ENCODE measurements at places on chromosomes 13 and 19.

GRCh38 chr13:100515410-100515800 lies 73.2 kb downstream of the GGACT start:
- DNase-seq, result no peak

GRCh38 chr13:28728642-28729041 lies 9.9 kb upstream of the SLC46A3 start:
- DNase-seq, result no peak

DNA sequence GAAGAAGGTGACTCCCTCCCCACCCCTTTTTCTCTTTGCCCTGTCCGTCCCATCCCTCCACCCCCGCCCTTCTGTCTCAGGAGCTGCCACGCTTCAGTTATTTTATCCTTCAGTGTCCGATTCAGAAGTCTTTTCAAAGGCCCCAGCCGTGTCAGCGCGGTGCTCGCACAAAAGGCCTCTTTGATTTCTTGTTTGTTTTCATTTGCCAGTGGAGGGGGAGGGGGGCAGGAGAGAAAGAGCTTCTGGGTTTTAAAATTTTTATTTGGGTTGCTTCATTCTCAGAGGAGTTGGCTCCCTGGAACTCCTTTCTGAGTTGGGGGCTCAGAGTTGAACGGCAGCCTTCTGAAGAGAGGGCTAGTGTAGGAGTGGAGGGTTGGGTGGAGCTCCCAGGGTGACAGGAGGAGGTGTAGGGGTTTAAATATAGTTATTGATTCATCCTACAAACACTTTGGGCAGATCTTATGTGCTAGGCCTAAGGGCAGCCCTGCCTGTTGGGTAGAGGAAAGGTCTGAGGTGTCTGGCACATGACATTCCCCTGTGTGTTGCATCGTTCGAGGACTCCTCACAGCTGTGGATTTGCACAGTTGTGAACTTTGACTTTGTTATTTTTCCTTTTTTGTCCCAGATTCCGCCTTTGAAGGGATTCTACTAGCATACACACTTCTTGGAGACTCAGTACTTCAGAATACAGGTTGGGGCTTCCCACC lies 36.8 kb downstream of the NFIX start:
- DNase-seq, result no peak

DNA sequence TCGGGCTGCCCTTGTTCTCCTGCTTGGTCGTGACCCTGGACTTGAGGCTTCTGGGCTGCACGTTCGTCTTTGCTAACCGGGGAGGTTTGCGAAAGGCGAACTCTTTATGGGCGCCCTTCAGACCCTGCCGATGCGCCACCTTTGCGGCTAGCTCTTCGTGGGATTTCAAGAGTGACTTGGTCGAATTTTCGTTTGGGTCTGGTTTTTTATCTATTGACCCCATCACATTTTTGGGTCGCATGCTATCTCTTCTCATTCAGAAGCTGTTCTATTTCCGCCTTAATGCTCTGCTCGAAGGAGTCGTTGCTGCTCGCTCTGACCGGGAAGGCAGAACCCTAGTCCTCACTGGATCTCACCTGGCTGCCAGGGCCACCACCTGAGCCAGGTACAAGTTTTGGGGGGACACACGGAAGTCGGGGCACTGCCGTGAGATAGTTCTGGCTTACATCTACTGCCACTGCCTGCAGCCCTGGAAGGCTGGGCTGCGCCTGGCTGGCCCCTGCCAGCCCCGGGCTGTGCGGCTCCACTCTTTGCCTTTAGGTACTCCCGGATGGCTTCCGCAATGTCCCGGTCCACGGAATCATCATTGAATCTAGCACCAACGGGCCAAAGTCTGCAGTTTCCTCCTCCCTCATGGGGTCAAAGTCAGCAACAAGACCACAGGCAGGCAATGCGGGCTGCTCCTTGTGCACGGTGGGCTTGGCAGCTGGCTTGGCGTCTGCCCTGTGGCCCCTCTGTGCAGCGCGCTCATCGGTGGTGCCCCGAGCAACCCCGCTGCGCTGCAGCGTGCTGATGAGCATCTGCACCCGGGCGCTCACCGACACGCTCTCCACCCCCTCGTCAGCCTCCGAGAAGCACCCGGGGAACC lies 16.2 kb downstream of the RB1 start:
- DNase-seq, result no peak

DNA sequence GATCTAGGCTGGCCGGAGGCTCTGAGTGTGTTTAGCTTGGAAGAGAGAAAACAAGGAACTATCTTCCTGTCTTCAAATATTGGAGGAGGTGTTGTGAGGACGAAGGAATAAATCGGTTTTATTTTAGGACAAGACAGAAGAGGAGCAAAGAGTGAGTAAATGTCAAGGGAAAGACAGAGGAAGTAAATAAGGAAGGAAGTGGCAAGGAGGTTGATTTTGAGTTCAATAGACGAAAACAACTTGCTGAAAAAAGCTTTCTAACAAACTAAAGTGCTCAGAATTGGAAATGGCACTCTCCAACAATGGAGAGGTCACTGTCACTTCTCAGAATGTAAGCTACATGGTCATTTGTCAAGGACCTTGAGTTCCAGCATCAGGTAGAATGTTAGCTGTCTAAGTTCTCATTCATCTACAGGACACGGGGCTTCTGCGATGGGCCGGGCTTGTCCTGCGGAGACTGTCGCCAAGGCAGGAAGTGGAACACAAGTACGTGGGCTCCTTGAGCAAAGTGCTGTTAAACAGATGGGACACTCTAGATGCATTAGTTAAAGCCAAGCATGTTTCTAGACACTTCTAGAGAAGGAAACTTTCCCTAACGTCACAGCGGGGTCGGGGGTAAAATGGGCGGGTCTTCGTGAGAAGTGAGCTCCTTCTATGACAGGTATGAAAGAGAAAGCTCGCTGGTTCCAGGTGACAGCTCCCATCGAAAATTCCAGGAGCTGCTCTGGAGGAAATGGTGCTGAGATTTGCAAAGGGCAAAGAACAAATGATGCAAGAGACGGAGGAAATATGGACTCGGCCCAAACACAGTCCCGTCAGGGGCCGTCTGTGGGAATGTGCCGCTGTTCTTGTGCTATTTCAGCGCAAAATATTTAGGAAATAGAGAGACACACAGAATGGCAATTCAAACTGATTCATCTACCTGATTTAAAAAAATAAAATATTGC lies 103.9 kb upstream of the UBL3 start:
- peak; percentile 23 for DNase-seq

- no peak for DNase-seq
These were observed 6.9 kb upstream of the CEACAM5 start for GRCh38 chr19:41701401-41702075.

DNA sequence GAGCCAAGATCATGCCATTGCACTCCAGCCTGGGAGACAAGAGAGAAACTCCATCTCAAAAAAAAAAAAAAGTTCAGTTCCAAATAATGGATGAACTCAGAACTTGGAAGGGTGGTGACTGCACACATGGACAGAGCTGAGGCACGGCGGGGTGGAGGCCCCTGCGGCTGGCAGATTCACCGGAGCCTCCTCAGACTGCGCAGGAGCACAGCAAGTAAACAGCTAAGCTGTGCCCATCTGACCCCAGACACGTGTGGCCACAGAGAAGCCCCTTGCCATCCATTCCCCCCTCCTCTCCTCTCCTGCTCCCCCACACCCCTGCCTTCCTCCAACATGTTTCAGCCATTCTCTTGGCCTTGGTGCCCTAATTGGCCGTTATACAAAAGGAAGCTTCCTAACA lies 15.6 kb upstream of the PROZ start:
- DNase-seq, result no peak

DNA sequence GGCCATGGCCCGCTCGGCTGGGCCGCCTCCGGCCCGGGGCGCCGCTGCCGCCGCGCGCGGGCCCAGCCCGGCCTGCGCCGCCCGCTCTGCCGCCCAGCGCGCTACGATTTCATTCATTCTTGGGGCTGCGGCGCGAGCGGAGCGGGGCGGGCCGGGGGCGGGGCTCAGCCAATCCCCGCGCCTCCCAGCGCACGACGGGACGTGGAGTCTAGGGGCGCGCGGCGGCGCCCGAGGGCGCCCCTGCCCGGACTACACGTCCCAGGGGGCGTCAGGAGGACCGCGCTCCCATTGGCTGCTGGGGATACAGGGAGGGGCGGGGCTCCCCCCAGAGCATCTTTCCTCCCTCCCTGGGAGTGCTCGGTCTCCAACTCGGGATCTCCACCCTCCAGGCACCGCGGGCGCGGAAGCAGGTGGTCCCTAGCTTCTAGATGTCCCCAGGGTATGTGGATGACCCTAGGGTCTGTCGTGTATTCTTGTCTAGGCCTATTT lies 5.6 kb upstream of the DPF1 start:
- DNase-seq, result peak; percentile 46

DNA sequence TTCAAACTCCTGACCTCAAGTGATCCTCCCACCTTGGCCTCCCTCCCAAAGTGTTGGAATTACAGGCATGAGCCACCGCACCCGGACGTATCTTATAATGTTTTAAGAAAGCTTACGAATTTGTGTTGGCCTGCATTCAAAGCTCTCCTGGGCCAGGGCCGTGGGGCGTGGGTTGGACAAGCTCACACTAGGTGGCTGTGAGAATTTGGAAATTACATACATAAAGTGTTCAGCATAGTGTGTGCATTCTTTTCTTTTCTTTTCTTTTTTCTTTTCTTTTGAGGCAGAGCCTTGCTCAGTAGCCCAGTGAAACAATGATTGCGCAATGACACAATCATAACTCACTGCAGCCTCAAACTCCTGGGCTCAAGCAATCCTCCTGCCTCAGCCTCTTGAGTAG lies 2.6 kb downstream of the ZSWIM4 start:
- DNase-seq, result no peak

- no peak for DNase-seq
These were observed at the start of gene LGALS7B for GRCh38 chr19:38788478-38789243. TSS of gene LGALS7B (plus strand) at chr19:38789200. CDS start at chr19:38789227, 27 bp downstream.

DNA sequence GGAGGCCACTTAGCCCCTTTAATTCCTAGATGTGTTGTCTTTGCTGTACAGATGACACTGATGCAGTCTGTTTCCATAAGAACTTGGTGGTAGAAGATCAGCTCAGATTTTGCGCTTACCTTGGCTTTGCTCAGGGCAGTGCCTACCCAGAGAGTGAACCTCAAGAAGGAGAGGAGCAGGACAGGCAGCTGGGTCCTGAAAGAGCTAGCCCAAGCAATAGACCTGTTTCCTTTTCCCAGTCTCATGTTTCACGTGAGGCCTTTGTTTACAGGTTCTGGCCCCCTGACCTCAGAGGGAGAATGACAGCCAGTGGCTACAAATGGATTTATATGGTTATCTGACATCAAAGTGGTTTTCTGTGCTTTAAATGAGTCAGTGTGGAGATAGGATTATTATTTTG lies 40.1 kb downstream of the METTL21C start:
- DNase-seq, result no peak

GRCh38 chr13:43377973-43378372 lies 354.6 kb downstream of the DNAJC15 start:
- DNase-seq, result no peak

GRCh38 chr13:24348797-24349515 lies 39.6 kb downstream of the C1QTNF9 start:
- no peak for DNase-seq

GRCh38 chr13:102817907-102818306 lies 19.0 kb downstream of the BIVM start:
- DNase-seq, result no peak

- no peak for DNase-seq
These were observed 35.1 kb downstream of the NAXD start for GRCh38 chr13:110650436-110650835.

GRCh38 chr13:99926014-99926731 lies 45.4 kb downstream of the ZIC5 start:
- no peak for DNase-seq

GRCh38 chr19:17404015-17404414 lies 1.4 kb downstream of the BST2 start:
- no peak for DNase-seq

- no peak for DNase-seq
These were observed 15.6 kb downstream of the EVI5L start for GRCh38 chr19:7845390-7846154.

- no peak for DNase-seq
These were observed 402.7 kb downstream of the TBC1D4 start for GRCh38 chr13:75079226-75079625.

DNA sequence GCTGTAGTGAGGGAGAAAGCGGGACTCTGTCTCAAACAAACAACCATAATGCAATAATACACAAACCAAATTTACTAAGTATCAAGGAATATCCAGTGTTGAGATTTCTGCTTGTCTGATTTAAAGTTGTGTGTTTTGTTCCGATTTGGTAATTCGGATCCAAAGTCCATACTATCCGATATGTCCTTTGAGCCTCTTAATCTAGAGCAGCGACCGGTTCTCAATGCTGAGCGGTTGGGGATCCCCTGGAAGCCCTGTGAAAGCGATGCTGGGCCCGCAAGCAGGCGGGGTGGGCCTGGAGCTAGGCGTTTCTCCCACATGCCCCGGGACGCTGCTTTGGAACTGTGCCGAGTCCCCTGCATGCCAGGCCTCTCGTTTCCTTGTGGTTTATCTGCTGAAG lies 20.2 kb downstream of the C19orf44 start:
- no peak for DNase-seq

GRCh38 chr13:107721125-107721869 lies 494.0 kb downstream of the LIG4 start:
- no peak for DNase-seq

DNA sequence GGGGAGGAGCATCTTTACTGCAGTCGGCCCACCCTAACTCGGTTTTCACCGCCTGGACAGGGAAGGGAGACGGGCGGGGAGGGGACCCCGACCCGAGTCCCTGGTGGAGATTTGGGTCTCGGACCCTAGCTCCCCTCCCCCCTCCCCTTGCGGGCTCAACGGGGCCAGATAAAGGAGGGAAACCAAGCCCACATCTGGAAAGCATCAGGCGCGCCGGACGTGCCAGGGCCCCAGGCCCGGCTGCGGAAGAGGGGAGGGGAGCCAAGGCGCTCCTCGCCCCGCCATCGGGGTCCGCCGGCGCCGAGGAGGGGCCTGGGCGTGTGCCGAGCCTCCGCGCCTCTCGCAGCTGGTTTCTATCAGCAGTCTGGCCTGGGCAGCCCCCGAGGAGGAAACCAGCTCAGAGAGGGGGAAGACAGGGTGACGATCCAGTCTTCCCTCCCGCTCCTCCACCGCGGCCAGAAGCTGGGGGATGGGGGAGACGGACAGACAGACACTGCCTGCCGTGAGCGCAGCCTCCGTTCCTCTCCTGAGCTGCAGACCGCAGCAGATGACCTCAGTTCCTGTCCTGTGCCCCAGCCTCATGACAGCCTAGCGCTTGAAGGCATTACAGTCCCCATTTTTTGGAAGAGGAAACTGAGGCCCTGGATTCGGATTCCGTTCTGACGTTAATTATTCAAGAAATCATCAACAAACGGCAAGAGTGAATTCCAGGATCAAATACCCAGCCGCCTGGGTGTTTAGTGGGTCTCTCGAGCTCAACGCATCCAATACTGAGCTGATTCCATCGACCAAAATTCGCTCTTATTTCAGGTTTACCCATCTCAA lies 3.6 kb upstream of the GNG8 start:
- DNase-seq, result no peak

- DNase-seq, result no peak
These were observed 34.5 kb downstream of the TBC1D4 start for GRCh38 chr13:75447493-75447892.

- no peak for DNase-seq
These were observed 13.5 kb downstream of the FPR3 start for GRCh38 chr19:51808333-51808986.

- DNase-seq, result no peak
These were observed 2.4 kb downstream of the TEX101 start for GRCh38 chr19:43416951-43417623.

All from T-helper 1 cell (primary cell).